ENCODE measurements at places on chromosomes 13 and 19.
A peak's percentile ranks its signal among the peaks of the same experiment; 100 is the strongest.

DNA sequence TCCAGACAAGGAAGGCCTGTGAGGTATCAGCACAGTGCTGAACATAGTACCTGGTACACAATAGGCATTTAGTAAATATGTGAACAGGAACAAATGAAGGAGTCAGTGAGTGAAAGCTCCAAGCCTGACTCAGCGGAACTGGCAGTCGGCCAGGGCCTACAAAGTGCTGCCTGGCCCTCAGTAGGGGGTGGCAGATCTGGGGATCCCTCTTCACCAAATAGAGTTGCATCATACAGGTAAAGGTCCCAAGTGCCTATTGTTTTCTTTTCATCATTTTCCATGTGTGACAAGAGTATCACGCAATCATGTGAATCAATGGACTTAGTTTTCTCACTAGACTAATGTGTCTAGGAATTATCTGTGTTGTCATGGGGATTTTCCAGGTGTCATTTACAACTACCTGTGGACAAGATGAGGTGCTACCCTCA is 9.2 kb downstream of the CYP2B6 start:
- no peak for DNase-seq

DNA sequence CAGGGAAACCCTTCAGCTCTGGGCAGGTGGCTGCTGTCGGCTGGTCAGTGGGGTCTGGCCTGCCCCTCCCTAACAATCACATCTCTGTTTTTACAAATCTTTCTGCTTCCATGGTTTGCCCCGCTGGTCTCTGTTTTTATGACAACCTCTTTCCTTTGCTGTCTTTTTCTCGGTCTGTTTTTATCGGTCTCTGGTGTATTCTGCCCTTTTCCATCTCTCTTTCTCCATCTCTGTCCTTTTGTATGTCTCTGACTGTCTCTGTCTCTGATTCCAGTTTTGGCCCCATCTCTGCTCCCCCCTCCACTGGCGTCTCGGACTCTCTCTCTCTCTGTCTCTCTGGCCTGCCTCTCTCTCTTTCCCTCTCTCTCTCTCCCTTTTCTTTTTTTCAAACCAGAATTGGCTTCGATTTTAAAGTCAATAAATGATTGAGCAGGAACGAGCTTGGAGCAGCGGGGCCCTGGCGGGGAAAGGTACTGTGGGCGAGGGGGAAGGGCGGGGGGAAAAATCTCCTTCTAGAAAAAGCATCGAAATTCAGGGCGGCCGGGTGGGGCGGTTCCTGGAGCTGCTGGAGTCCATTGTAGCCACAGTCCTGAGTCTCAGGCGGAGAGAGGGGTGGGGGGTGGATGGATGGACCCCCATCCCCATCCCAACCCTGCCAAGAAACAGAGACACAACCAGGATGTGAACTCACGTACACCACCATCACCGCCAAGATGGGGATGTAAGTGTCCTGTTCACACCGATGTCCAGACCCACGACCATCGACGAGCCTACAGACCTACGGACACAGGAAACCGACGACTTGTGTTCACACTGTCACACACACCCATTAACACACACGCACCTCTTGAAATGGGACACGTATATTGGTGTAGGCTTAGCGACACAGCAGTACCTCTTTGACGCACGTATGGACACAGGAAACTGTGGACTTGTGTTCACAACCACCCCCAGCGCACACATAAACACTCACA is 3.0 kb downstream of the NFIX start:
- no peak for DNase-seq

DNA sequence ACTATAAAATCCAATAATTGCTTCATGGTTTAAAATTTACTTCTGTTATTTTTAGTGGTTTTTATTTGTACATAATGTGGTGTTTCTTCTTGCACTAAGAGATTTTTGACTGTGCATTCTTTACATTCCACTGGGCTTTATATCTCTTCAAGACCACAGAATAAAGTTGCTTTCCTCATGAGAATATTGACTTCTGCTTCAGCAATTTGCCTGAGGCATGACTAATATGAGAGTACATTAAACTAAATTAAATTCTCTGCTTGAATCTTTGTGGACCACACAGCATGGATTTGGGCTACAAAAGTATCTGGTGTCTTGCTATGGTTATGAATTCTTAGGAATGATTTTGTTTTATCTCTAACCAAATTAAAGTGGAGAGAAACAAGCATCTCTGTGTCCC is 1463.4 kb upstream of the PCDH20 start:
- no peak for DNase-seq

DNA sequence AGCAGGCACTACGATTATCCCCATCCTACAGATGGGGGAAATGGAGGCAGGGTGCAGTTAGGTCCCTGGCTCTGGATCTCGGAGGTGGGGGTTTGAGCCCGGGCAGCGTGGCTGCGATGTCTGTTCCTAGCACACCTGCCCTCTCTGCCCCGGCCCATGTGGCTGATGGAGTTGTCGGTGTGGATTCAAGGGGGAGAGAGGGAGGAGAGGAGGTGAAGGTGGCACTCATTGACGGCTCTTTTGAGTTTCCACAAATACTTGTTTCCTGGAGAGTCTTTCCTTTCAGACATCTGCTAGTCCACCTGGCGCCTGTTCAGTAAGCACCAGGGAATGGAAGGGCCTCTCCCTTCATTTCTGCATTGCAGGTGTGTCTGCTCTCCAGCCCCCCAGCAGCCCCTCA is 69.9 kb downstream of the ARHGEF18 start:
- DNase-seq, result no peak

DNA sequence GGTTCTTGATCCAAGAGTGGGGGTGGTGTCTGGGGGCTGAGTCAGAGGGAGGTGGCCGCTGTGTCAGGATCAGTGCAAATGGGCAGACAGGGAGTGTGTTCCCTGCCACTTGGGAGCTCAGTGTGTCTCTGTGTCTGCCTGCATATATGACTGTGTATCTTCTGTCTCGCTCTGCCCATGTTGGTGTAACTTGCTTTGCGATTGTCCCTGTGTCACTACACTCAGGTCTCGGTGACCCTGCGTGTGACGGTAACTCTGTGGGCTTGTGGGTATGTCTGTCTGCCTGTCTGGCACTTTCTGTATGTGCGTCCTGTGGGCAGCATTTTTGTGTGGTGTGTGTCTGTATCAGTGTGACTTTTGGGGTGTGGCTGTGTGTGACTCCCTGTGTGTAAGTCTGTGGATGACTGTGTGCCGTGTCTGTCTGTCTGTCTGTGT is 8.2 kb upstream of the ERFL start:
- no peak for DNase-seq

GRCh38 chr13:110138010-110138699 is 168.8 kb downstream of the COL4A1 start:
- DNase-seq, result peak; percentile 61

DNA sequence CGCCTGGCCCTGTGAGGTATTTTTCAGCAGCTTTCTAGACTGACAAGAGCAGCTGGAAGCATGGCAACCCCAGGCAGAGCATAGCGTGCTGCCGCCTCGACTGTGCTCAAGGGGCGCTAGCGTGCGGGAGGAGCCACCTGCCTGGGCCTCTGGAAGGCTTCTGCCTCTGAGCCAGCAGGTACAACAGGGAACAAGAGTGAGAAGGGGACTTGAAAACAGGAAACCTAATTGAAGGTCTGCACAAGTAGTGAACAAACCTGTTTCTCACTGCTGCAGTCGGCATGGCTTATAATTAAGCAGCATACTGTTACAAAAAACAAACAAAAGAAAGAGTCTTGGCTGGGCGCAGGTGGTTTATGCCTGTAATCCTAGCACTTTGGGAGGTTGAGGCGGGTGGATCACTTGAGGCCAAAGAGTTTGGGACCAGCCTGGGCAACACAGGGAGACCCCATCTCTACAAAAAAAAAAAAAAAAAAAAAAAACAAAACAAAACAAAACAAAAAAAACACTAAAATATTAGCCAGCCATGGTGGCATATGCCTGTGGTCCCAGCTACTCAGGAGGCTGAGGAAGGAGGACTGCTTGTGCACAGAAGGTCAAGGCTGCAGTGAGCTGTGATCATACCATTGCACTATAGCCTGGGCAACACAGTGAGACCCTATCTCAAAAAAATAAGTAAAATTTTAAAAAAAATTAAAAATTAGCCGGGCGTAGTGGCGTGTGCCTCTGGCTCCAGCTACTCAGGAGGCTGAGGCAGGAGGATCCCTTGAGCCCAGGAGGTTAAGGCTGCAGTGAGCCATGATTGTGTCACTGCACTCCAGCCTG is 12.6 kb upstream of the GARRE1 start:
- DNase-seq, result no peak

GRCh38 chr13:33349986-33350826 is 64.7 kb upstream of the STARD13 start:
- no peak for DNase-seq

GRCh38 chr19:13460045-13460444 is 46.2 kb downstream of the CACNA1A start:
- no peak for DNase-seq

GRCh38 chr19:5131031-5131505 is 162.2 kb downstream of the KDM4B start:
- no peak for DNase-seq

DNA sequence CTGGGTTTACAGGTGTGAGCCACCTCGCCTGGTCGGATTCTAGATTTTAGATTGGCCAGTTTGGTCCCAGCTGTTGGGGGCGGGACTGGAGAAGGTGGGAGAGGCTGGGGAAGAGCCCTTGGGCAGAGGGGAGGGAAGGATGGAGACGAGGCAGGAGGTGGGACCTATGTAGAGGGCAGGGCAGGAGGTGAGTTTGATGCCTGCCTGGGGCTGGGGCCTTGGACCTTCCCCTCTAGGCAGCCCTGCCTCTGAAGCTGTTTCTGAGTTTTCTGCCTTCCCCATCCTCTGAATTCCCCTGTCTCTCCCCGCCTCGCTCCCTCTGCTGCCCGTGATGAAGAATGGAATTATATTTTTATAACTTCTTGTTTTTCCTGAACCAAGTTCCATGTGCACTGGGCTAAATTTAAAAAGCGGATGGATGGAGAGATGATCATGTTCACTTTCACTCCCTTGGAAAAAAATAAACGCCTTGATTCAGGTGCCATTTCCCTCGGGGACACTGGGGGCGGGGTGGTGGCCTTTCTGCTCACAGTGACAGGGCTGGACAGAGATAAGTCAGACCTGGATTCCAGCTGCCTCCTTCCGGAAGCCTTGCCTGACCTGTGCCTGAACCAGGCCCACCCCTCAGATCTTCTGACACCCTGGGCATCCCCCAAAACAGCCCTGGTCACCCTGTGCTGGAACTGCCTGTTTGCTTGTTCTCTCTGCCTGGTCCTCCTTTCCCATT is 16.5 kb upstream of the TNFAIP8L1 start:
- no peak for DNase-seq

DNA sequence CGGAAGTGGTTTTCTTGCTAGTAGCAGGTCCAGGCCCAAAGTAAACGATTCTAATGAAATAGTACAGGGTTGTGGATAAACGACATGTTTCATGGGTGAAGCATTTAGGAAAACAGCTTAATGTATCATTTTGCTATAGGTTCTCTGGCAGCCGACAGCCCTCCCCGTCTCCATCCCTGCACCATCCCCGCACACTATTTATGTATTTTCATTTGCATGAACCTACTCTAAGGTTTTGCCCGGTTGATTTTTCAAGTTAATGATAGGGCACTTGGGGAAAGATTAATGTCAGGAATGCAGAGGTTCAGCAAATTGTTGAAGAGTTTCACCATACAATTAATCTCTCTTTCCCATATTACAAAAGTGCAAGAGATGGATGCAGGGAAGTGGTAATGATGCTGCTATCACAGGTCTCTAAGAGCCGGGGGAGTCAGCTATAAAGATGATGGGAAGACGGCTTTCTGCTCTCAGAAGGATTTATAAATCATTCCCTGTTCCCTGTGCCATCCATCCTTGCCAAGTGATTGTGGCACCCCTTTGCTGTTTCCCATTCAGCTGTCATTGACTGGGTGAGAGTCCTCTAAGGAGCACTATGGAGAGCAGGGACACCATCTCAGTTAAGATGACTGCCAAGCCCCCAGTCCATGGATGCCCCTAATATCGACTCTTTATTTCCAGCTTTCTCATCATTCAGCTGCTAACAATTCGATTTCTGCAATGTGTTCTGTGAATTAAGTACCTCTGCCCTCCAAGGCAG is 186.3 kb downstream of the IRS2 start:
- DNase-seq, result no peak

GRCh38 chr19:45976178-45976577 is 2.5 kb upstream of the NOVA2 start:
- no peak for DNase-seq

DNA sequence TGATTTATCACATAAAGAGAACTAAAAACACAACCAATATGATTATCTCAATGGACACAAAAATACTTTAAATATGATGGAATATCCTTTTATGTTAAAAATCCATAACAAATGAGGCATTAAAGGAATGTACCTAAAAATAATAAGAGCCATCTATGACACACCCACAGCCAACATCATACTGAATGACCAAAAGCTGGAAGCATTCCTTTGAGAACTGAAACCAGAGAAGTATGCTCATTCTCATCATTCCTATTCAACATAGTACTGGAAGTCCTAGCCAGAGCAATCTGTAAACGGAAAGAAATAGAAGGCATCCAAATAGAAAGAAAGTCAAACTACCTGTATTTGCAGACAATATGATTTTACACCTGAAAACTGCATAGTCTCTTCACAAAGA is 671.0 kb downstream of the SLITRK1 start:
- no peak for DNase-seq

GRCh38 chr13:29858667-29859066 is 8.2 kb upstream of the UBL3 start:
- DNase-seq, result no peak

- no peak for DNase-seq
Measured at GRCh38 chr19:13521066-13521465, 14.8 kb upstream of the CACNA1A start.

DNA sequence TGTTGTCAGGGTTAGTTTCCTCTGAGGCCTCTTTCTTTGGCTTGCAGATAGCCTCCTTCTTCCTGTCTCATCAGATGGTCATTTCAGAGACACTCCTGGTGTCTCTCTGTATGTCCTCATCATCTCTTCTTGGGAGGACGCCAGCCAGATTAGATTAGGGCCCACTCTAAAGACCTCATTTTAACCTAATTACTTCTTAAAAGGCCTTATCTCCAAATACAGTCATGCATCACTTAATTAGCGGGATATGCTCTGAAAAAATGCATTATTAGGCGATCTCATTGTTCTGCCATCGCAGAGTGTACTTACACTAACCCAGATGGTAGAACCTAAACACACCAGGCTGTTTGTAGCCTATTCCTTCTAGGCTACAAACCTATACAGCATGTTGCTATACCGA is 89.0 kb downstream of the CDK8 start:
- no peak for DNase-seq

- DNase-seq, result no peak
Measured at GRCh38 chr13:48892053-48892687, 83.5 kb upstream of the FNDC3A start.

DNA sequence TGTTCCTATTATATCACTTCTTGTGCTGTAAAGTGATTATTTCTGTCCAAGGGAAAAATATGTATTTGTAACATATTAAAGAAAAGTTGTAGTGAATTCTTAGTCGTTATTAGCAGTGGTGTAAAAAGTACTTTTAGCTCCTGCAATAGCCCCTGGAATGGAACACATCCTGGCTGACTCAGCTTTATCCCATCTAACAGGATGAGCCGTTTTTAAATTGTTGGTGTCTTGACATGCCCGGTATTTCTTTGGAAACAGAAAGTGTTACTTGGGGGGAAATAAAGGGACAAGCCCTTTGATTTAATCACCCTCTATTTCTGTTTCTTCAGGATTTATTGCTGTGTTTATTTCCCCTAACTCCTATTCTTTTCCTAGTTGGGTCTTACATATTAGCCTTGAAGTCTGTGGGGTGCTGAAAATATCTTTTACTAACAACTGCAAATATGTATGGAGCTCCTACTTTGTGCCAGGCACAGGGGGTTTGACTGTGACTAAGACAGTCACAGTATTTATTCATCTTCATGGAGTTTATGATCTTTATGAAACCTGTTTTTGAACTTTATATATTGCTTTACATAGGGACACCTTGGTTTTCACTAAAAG is 17.9 kb downstream of the COG3 start:
- DNase-seq, result no peak
